NT2/D1 (cell line): ENCODE measurements at places on chromosomes 6 and 20.

- DNase-seq, result no peak
These were observed 4.5 kb upstream of the FASTKD5 start for GRCh38 chr20:3164043-3164762.

DNA sequence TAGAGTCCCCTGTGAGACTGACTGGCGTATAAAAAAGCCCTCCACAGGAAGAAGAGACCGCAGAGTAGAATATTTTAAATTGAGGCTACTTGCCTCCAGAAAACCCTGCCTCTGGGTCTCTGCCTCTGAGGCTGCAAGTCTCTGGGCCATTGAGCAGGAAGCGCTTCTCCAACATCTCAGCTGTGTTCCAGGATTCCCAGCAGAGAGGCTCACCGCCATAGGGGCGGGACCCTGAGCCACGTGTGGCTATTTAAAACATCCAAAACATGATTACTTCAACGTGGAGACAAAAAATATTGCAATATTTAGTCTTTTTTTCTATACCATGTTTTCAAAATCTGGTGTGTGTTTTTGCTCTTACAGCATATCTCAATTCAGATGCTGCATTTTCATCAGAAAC, 59.4 kb downstream of the GNAS-AS1 start:
- no peak for DNase-seq

DNA sequence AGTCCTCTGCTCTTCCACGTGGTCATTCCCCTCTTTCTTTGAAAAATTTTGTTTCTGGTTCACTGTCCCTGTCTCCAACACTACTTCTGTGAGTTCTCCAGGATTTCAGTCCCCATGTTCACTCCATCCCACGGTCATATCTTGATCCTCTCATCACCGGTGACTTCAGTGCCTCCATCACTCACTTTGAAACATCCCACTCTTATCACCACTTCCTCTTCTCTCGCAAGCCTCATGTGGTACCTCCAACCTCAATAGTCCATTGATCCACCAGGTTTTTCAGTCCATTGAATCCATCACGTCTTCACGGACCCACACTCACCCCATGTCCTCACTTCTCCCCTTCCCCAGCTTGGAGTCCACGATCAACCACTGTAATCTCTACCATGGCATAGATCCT, 64.8 kb downstream of the CARMIL1 start:
- no peak for DNase-seq

GRCh38 chr20:19913927-19914614, 103.1 kb upstream of the NAA20 start:
- DNase-seq, result no peak

GRCh38 chr20:35307666-35308653, 15.7 kb upstream of the FAM83C start:
- no peak for DNase-seq

- no peak for DNase-seq
These were observed 526.6 kb upstream of the MARCKS start for GRCh38 chr6:113330636-113330946.

GRCh38 chr6:141548966-141549365, 583.8 kb upstream of the GJE1 start:
- DNase-seq, result no peak

DNA sequence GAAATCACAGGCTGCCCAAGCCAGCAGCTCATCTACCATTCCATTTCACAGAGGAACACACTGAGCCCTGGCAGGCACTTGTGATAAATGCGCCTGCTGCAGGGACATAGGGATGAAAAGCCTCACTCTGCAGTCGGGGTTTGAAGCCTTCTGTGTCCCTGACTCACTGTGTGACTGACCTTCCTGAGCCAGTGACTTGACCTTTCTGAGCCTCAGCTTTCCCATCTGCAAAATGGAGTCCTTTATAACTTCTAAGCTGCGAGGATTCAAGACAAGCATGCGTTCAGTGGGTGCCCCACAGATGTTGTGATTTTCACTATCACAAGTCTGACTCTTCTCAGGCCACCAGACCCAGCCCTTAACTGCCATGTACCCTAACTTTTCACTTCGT, 5.5 kb downstream of the TGM2 start:
- no peak for DNase-seq

DNA sequence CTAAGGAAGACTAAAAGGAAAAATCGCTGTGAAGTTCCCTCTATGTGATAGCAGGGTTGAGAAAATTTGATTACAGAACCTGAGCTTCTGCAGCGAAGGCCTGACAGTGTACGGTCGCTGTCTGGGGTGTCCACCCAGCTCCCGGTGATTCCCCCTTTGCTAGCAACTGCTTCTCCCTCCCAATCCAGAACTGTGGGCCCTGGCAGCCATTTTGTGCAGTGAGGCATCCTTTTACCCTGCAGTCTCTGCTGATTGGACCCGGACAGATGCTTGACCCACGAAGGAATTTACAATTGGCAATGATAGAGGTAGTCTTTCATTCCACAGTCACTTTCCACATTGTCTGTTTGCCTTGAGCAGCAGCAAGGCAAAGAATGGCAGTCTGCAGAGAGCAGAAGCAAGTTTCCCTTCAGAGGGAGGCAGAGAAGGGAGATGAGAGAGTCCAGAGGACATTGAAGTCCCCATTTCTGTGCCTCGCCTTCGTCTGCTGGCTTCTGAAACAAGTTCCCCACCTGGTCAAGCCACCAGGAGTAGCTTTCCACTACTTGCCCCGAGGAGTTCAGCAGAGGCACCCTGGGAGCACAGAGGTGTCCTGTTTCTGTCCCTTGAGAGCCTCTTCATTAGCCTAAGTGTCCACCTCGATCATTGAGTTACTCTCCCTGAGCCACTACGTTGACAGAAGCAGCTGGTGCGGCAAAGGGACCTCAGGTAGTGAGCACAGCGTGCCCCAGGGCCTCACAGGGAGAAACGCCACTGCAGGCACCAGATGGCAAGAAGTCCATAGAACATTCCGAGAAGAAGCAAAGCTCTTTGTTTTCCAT, 370.3 kb downstream of the NRN1 start:
- DNase-seq, result no peak

- no peak for DNase-seq
These were observed 251.6 kb downstream of the HACE1 start for GRCh38 chr6:104608101-104608500.

DNA sequence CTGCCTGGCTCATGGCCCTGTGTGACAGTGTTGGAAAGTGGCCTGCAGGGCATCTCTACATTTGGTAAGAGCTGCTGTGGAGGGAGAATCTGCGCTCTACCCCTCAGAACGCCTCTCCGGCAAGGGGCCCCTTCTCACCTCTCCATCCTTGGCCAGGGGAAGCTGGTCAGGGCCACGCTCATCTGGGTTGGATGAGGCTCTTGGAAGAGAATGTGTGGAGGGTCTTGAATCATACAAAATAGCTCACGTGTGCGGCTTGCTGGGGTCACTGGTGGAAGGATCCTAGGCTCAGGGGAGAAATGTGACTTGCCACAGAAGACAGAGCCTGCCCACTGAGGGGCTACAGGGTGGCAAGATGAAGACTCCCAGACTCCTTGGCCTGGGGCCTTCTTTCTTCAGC, 105.0 kb downstream of the SCML4 start:
- no peak for DNase-seq

DNA sequence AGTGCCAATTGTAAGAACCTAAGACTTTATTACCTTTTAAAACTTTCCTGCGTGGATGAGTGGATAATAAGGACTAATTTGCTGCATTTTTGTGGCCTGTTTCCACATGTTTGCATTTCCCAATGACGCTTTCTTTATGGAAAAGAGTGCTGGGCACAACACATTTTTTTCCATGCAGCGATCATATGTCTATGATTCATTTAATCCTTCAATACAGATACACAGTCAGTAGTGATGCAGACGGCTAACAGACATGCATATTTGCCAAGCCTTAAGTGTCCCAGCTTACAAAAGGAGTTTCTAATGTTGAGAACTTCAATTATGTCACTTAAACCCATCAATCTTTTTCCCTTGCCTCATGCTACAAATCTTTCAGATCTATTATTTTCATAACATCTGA, 239.8 kb upstream of the PREP start:
- no peak for DNase-seq
